ENCODE measurements at places on chromosomes 5 and 9. TPM values are rescaled to one million over a fixed set of nuclear protein-coding genes. Genes with fewer than 3 reads are reported as not detected.

DMRT3 gene
- total RNA-seq: not detected

GRCh38 chr5:18761801-18762200, 1127.5 kb downstream of the TAF11L14 start:
- DNase-seq: no peak

- no peak for DNase-seq
Observed at GRCh38 chr5:56540266-56540665, 275.1 kb upstream of the MAP3K1 start.

GRCh38 chr5:94263068-94263467, 355.3 kb downstream of the KIAA0825 start:
- DNase-seq: no peak

DNA sequence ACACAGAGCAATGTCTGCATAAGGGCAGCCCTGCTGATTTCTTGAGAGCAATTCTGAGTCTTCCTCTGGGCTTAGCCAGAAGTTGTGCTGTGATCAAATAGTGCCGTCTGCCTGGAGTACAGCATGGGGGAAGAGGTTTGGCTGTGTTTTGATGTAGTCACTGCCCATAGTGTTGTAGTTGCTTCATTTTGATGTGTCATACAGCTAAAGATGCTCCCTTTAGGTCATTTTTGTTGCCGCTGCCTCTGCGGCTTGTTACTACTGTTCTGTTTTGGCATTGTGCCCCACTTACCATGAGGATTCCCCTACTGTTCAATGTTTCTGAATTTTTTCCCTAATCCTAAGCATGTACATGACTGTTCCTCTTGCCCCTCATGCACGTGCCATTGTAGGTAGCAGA, 23.0 kb downstream of the SLC36A1 start:
- no peak for DNase-seq

GRCh38 chr9:123784518-123784917, 145.4 kb downstream of the DENND1A start:
- DNase-seq: no peak

DNA sequence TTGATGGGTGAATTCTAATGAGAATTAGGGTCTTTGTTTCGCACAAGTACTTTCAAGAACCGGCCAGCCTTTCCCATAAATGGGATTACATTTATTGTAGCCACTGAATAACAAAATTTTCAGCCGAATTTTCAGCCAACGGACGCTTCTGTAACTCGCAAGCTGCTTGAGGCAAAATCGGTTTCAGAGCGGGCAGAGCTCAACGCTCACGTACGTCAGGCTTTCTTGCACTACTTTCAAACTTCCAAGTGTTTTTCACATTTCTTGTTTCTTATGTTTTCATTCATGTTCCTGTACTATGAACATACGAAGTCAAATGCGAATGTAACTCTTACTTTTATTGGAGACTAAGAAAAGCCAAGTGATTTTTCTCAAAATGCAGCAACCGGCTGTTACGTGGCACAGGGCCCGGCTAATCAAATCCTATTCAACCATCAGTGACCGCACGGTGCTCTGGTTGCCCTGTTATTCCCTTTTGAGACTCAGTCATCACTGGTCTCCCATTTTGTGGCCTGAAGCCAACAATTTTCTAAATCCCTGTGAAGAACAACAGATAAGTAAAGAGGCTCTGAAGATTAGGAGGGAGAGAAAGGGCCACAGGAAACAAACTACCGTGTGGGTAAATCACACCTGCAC, 68.5 kb downstream of the SLC28A3 start:
- DNase-seq: no peak

THBS4 gene
- 0.85 TPM for total RNA-seq

GRCh38 chr5:36602704-36603321, 3.6 kb upstream of the SLC1A3 start:
- DNase-seq: no peak

GRCh38 chr5:124134941-124135340, 611.5 kb downstream of the ZNF608 start:
- DNase-seq: no peak

IL5 gene
- 0.25 TPM for total RNA-seq

GRCh38 chr5:145385276-145385675, 449.9 kb downstream of the PRELID2 start:
- no peak for DNase-seq

FGD3 gene
- 148 TPM for total RNA-seq

All from activated CD4-positive, alpha-beta T cell treated with anti-CD3 and anti-CD28 coated beads, Interleukin-2, amount 10 ng/mL, durations not matched to agents 7 days and 5 days (primary cell).